ENCODE measurements at places on chromosomes 11 and 22.

- peak; percentile 39 for DNase-seq
These were observed 690 bp downstream of the CSNK1E start for GRCh38 chr22:38316364-38317121.

DNA sequence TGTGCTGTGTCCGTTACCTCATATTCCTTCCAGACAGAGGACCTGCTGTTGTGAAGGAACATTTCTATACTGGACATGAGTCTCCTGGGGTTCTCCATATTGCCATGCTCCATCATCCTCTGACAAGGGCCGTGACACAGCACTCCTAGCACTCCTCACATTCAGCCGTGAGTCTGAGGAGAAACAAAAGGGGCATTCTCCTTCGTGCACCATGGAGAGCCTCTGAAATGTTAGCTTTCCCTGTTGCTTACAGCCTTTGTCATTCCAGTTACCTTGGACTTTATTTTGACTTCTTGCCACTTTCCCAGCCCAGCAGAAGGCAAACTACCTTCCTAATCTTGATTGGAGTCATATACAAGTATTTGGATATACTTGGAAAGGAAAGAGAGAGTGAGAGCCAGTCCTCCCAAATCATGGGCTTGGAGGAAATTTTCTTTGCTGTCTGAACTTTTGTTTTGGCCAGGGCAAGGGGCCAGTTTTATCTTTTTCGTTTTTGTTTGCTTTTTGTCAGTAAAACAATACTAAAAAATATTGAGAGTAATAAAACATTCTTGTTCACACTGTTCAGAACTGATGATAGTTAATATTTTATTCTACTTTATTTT lies 29.1 kb upstream of the TECTA start:
- DNase-seq = no peak

- no peak for DNase-seq
These were observed 19.4 kb upstream of the TSKU start for GRCh38 chr11:76763573-76764346.

DNA sequence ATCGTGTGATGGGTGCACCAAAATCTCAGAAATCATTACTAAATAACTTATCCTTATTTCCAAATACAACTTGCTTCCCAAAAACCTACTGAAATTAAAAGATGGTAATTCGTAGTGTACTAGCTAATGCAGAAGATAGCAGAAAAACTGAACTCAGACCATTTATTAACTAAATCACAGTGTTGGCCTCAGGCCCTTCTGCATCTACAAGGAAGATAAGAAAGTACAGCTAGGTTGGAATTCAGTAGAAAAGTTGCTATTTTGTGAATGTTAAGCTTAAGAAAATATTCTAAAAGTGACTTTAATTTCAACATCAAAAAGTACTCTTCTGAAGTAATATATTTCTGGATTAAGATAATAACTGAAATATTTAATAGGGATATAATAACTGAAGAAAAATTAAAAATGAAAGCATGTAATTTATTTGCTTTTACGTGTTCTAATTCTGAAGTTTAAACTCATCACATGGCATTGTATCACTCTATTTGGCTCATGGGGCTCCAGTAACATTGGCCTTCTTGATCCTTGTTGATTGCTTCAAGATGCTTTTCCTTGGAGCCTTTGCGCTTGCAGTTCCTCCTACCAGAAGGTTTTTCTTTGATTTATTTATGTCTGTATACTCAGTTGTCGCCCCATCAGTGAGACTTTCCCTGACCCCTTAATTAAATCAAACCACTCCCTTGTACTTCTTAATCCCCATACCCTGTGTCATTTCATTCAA lies 847.9 kb upstream of the ANO3 start:
- DNase-seq = no peak

- no peak for DNase-seq
These were observed 126.3 kb downstream of the COMMD9 start for GRCh38 chr11:36162883-36163434.

DNA sequence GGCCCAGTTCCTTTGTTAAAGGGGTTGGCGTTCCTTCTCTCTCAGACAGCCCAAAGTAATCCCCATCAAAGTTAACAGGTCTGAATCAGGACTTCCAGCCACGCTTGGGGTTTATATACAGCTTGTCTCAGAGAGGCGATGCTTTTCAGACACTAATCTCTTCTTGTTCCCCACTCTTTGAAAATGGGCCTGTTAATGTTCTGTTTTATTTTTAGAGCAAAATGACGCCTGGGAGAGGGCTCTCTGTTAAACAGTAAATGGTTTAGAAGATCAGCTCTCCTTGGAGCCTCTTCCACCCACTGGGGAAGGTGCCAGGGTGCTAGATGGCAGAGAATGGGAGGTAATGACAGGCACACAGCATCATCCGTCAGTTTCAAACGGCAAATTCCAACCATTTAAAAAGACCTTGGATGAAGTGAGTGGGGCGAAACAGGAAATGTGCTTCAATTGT lies 235.9 kb upstream of the NARS2 start:
- no peak for DNase-seq

- DNase-seq = no peak
These were observed 7.8 kb upstream of the PAX6 start for GRCh38 chr11:31818874-31819331.

DNA sequence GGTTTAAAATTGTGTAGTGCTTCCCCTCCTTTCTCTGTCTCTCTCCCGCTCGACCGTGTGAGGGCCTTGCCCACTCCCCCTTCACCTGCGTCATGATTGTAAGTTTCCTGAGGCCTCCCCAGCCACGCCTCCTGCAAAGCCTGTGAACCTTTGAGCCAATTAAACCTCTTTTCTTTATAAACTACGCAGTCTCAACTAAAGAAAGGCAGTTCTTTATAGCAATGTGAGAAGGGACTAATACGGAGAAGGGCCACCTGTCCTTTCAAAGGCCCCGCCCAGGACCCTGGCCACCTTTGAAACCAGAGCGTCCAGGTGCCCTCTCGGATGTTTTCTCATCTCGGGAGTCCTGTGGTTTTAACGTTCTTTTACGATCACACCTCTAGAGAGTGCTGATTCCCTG lies 741.5 kb downstream of the BRD1 start:
- no peak for DNase-seq

DNA sequence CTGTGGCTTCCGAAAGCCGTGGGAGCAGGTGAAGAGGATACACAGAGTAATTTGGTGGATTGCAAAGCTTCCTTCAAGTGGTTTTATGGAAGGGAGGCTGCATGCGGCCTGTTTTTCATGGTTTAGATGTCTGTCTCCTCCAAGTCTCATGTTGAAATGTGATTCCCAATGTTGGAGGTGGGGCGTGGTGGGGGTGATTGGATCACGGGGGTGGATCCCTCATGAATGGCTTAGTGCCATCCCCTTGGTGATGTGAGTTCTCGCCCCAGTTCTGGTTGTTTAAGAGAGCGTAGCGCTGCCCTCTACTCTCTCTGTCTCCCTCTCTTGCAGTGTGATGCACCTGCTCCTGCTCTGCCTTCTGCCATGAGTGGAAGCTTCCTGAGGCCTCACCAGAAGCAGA lies 247.8 kb upstream of the B3GAT1 start:
- no peak for DNase-seq

- DNase-seq = no peak
These were observed 43.3 kb upstream of the PAK1 start for GRCh38 chr11:77517226-77517625.

DNA sequence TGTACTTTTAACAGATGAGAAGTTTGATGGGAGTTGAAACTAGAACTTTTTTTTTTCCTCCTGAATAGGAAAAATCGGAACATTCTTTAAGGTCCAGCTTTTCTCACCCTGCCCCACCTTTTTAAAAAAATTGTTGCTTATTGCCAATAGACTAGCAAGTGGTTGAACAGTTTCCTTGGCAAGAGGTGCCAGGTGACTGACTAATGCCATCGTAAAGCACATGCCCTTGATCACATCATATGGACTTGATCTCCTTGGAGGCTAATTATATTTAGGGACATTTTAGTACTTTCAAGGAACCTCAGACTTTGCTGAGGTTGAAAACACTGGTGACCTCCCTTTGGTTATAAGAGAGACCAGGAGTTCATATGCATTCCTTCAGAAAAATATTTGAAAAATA lies 57.6 kb downstream of the MTMR3 start:
- DNase-seq = no peak

DNA sequence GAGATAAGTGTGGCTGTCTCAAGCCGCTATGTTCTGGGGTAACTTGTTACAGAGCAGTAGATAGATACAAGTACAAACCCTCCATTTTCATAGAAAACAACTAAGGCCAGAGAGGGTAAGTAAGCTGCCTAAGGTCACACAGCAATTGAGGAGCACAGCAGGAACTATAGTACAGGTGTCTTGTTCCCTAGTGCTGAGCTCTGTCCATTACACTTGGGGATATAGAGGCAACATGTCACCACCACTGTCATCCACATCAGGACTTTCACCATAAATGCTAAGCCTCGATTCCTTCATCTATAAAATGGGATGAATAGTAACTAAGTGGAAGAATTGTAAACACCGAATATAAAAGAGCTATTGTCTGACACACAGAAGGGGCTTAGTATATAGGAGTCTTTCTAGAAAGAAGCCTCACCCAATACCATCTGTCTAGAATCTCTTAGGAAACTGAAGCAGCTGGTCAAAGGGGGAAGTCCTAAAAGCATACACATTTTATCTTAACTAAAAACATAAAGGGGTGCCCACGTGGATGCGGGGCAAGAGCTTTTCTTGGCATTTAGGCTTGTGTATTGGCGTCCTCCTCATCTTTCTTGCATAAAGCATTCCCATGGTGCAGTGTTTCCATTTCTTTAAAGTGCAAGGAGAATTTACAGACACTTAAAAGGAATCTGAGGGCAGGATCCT lies 93.8 kb upstream of the ALX4 start:
- no peak for DNase-seq

DNA sequence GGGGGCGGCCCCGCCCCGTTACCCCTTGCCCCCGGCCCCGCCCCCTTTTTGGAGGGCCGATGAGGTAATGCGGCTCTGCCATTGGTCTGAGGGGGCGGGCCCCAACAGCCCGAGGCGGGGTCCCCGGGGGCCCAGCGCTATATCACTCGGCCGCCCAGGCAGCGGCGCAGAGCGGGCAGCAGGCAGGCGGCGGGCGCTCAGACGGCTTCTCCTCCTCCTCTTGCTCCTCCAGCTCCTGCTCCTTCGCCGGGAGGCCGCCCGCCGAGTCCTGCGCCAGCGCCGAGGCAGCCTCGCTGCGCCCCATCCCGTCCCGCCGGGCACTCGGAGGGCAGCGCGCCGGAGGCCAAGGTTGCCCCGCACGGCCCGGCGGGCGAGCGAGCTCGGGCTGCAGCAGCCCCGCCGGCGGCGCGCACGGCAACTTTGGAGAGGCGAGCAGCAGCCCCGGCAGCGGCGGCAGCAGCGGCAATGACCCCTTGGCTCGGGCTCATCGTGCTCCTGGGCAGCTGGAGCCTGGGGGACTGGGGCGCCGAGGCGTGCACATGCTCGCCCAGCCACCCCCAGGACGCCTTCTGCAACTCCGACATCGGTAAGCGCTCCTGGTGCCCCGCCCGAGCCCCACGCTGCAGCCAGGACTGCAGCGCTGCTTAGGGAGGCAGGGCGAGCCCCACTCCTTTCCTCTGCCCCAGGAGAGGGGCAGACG lies at the start of gene TIMP3:
TSS of gene TIMP3 (plus strand) at position 169 of the 700 bp plus-strand sequence. CDS start at position 466, 297 bp downstream.
- DNase-seq = no peak

- peak; percentile 31 for DNase-seq
These were observed 9.0 kb downstream of the SYN3 start for GRCh38 chr22:33049119-33049729.

DNA sequence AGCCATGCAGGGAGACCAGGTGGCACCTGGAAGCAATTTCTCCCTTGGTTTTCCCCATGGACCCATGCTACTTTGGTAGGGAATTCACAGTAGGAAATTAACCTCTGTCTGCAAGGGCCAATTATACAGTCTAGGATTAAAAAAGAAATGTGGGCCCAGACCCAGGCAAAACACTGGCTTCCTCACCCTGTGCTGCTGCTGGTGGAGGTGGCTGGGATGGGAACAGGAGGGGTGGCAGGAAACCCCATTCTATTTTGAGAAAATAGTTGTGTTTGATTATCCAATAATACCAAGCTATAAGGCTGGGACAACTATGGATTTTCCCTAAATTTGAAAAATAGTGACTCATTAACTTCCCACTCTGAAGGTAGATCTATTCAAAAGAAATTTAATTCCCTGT lies 417.0 kb upstream of the NARS2 start:
- DNase-seq = no peak

- DNase-seq = no peak
These were observed 17.3 kb downstream of the TSPO start for GRCh38 chr22:43168471-43169309.
